ENCODE measurements at places on chromosomes 16 and 17.

DNA sequence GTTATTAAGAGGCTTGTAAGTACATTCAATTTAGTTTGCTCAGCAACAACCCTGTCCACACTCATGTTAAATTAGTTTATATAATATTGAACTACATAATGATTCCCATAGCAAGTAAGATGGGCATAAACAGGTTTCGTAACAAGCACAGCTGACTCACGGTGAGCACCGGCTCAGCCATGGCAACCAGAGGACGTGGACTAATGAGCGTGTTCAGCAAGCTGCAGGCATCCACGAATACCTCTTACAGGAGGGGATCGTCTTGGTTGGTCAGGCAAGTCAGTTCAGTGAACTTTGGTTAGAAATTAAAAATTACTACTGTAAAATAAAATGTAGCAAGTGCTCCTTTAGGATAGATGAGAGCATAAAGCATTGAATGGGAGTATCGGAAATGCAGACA lies 58.4 kb downstream of the ELAC2 start:
- no peak for DNase-seq

- no peak for DNase-seq
These were observed 52.8 kb downstream of the CBFA2T3 start for GRCh38 chr16:88923926-88924833.

DNA sequence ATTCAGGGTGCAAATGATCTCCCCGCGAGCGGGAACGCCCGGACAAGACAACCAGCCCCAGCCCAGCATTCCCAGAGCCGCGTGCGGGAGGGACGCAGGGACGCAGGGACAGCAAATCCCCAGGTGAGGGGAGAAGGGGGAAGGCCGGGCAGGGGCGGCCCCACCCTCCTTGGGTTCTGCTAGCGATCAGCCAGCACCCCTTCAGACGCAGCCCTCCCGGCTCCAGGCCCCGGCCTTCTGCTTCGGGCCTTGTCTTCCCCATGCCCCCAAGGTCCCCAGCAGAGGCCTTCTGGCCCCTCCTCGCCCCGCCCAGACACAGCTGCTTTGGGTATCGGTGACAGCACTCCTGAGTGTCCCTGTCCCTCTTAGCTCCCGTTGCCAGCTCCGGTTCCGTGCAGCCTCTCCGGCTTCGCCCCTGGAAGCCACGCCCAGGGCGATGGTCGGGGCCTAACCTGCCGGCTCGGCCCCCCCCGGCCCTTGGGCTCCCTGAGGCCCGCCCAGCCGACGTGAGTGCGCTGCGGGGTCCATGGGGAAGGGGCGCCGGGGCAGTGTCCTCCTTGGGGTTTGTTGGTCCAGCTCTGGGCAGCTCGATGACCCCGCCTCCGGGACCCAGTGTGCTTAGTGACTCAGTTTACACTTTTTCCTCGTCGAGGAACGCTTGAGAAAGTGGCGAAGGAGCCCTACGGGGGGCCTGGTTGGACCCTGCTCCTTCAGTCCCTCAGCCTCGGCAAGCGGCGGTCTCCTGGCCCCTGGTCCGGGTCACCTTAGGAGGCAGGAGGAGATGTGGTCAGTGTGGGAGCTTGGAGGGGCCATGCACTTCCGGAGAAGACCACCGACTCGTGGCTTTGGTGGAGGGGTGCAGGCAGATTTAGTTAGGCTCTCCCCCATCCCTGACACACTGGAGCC lies 50.5 kb upstream of the AMZ2 start:
- no peak for DNase-seq

- DNase-seq, result no peak
These were observed 48.2 kb downstream of the RAP1GAP2 start for GRCh38 chr17:2844416-2844815.

DNA sequence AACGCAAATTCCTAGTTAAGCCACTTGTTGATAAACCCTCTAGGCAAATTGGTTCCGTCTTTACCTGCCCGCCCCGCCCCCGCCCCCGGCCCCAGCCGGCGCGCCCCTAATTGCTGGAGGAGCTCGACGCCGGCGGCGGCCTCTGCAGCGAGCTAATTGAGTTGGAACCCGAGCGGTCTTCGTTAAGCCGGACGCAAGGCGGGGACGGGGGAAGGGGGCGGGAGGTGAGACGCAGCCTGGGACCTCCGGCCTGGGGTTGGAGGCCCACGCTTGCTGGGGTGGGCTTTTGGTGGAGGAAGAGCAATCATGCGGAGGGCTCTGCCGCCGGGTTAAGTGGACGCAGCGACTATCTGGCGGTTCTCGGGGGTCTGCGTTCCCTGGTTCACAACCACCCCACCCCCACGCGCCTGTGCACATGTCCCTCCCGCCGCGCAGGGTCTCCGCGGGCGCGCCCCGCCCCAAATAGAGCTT lies 12.7 kb upstream of the FOXF1 start:
- DNase-seq, result no peak

GRCh38 chr17:81655378-81656117 lies 794 bp downstream of the PDE6G start:
- DNase-seq, result no peak

DNA sequence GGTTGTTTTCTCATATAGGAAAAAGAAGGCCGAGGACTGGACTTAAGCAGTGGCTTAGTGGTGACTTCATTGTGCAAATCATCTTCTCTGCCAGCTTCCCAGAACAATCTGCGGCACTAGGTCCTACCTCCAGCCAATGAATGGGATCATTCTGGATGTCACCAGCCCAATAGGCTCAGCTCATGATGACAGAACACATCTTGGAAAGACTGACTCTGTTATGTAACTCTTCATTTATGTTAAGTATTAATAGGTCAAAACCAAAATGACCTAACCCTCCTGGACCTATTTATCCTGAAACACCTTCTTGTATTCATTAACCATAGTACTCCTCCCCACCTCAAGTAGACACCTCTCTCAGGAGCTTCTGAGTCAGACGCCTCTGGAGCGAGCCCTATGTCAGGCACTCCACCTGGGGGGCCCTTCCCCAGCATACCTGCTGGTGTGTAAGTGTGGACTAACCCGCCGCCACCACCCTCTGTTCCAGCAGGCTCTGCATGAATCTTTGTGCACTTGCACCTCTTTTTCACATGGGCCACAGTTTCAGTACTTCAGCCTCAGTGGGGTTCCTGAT lies 7.2 kb downstream of the ARL2BP start:
- DNase-seq, result no peak

Measured in stimulated activated CD8-positive, alpha-beta memory T cell treated with anti-CD3 and anti-CD28 coated beads, Interleukin-12 subunit alpha, Interleukin-12 subunit beta, amount 100 ng/mL, for 4 hours (primary cell).